Lung (tissue), 17 donors: ENCODE measurements at places on chromosomes 12 and 14. TPM values are rescaled to one million over a fixed set of nuclear protein-coding genes. Genes with fewer than 3 reads are reported as not detected.

DNA sequence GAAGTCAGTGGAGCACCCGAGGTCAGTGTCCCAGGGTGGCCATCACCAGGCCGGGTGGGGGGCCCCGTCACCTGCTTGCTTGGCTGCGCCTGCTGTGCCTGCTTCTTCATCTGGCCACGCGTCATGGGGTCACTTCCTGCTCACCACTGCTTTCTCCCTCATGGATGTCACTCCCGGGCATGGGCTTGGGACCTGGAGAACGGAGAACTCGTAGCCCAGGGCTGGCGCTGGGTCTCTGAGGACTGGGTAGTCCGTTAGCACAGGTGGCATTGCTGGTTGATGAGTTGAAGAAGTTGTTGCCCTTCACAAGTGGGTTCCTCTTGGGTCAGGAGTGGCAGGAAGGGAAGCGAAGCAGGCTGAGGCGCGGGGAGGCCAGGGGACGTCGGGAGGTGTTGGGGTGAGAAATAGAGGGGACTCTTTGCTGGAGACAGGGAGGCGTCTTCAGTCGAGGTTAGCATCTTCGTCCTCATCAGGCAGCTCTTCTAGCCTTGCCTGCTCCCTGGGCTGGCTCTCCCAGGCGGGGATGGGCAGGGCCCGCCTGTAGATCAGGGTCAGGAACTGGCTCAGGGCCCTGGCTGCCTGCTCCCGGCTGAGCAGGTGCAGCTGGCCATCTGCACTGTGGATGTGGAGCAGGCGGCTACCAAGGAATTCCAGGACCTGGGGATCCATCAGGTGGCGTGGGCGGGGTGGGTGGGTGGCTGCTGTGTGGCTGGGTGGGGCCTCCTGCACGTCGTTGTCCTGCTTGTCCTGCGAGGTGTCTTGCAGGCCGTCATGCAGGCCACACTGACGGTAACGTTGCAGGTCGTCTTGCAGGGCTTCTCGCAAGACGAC, 23.0 kb downstream of the RTL1 start:
- no peak for DNase-seq
- H3K4me3 ChIP-seq = no peak overlapping the region
- H3K27me3 ChIP-seq = no peaks in the 10 kb centered on the region
- H3K4me1 ChIP-seq = no peaks in the 10 kb centered on the region
- no peak overlapping the region for H3K27ac ChIP-seq
- H3K36me3 ChIP-seq = no peaks in the 10 kb centered on the region

The GRIP1 gene
- total RNA-seq = 1.3 TPM

DNA sequence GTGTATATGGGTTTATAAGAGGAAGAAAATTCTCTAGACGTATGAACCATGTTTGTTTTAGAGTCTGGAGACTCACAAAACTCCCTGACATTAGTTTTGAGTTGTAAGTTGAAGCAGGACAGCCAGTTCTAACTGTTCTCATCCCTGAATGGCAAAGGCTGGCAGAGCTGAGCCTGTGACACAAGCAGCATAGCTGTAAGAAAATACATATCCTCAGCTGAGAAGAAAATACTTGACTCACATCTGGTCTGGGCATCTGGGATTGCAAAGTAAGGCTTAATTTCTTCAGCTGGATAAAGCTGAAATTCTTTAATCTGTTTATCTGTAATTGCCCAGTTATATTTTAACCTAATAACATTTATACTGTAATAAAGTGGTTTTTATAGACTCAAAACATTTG, 156.3 kb downstream of the PELI2 start:
- no peak overlapping the region for H3K27ac ChIP-seq
- H3K4me3 ChIP-seq = no peak overlapping the region
- no peak for DNase-seq
- H3K36me3 ChIP-seq = no peaks in the 10 kb centered on the region
- H3K27me3 ChIP-seq = no peaks in the 10 kb centered on the region

DNA sequence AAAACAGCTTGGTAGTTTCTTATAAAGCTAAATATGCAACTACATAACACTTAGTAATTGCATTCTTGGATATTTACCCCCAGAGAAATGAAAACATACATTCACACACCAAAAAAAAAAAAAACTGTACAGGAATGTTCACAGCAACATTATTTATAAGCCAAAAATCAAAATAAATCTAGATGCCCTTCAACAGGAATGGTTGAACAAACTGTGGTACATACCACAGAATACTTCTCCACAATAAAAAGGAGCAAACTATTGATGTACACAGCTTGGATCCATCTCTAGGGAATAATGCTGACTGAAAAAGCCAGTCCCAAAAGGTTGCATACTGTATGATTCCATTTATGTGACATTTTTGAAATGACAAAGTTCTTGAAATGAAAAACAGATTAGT, 62.1 kb upstream of the SLC38A4 start:
- no peak overlapping the region for H3K4me3 ChIP-seq
- DNase-seq = no peak
- no peaks in the 10 kb centered on the region for H3K27me3 ChIP-seq
- no peaks in the 10 kb centered on the region for H3K36me3 ChIP-seq
- no peak overlapping the region for H3K27ac ChIP-seq

The ORAI1 gene
- 33.7 TPM for total RNA-seq

The SRRM4 gene
- 0.03 TPM for total RNA-seq

The JKAMP gene
- total RNA-seq = 33.0 TPM

DNA sequence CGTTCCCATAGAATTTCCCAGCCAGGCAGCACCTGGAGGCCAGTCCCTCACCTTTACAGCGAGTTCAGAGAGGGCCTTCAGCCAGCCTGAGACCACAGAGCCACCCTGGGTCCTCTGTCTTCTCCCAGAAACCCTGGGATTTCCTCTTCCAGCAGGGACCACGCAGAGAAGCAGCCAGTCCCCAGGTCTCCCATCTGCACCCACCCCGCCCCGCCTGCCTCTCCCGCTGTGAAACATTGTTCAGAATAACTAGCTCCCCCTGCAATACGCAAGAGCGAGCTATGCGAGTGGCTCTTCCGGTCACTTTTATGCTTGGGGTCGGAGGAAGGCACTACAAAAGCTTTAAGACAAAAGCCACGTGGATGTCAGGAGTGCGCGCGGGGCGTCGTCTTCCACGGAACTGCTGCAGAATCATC, 77.8 kb downstream of the SERPINA3 start:
- peaks cover 4% of the 10 kb centered on the region for H3K27me3 ChIP-seq
- H3K4me3 ChIP-seq = no peak overlapping the region
- no peak overlapping the region for H3K27ac ChIP-seq

GRCh38 chr14:51821822-51822221, 38.6 kb upstream of the GNG2 start:
- peaks cover 12% of the 10 kb centered on the region for H3K4me1 ChIP-seq
- H3K4me3 ChIP-seq = no peak overlapping the region
- DNase-seq = peak; percentile 39
- no peaks in the 10 kb centered on the region for H3K27me3 ChIP-seq
- H3K27ac ChIP-seq = no peak overlapping the region

The ASPG gene
- 4.3 TPM for total RNA-seq

GRCh38 chr12:96886998-96887677, 19.9 kb upstream of the NEDD1 start:
- no peak overlapping the region for H3K27ac ChIP-seq
- no peak overlapping the region for H3K4me3 ChIP-seq
- H3K27me3 ChIP-seq = no peaks in the 10 kb centered on the region
- peaks cover 9% of the 10 kb centered on the region for H3K4me1 ChIP-seq
- DNase-seq = peak; percentile 94

The C1S gene
- total RNA-seq = 291 TPM

- DNase-seq = no peak
- H3K36me3 ChIP-seq = no peaks in the 10 kb centered on the region
- no peaks in the 10 kb centered on the region for H3K27me3 ChIP-seq
- H3K27ac ChIP-seq = no peak overlapping the region
- H3K4me1 ChIP-seq = peaks cover 6% of the 10 kb centered on the region
- H3K4me3 ChIP-seq = no peak overlapping the region
Observed at GRCh38 chr14:56145965-56146364, 27.8 kb downstream of the PELI2 start.

The CLEC7A gene
- total RNA-seq = 50.8 TPM

DNA sequence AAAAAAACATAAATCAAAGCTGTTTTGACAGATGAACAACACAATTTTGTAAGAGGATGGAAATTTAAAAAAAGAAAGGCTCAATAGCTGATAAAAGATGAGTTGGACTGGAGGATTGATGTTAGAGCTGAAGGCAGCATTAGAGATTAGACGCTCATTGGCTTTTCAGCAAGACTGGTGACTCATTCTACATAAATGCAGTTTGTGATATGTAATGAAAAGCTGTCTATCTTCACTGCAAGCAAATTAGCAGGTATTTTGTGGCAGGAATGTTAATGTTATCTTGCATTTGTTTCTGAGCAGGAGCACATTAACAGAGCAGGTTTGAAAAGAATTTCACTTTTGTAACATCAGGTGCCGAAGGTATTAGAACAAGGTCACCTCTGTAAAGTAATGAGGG, 442.7 kb upstream of the NOVA1 start:
- H3K36me3 ChIP-seq = no peaks in the 10 kb centered on the region
- no peaks in the 10 kb centered on the region for H3K4me1 ChIP-seq
- no peak overlapping the region for H3K27ac ChIP-seq

GRCh38 chr12:113221997-113222729, 899 bp downstream of the TPCN1 start:
- H3K4me3 ChIP-seq = peak overlapping the region; percentile 80
- H3K36me3 ChIP-seq = no peaks in the 10 kb centered on the region
- H3K27me3 ChIP-seq = no peaks in the 10 kb centered on the region
- peaks cover 5% of the 10 kb centered on the region for H3K4me1 ChIP-seq
- H3K27ac ChIP-seq = peak overlapping the region; percentile 96

DNA sequence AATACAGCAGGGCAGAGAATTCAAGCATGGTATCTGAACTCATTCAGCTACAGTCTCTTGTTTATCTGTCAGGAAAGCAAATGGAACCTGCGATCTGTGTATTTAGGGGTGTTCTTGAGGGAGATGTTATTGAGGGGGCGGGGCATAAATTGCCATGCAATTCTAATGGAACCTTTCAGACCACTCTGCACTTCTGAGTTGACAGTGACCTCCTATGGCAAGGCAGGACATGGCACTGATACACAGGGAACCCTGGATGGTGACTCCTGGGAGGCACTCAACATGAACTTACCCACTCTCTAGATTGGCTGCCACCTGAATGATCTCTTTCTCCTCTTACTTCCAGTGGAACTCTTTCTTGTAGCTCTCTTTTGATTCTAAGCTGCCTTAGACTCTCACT, 787.3 kb downstream of the VRK1 start:
- no peaks in the 10 kb centered on the region for H3K27me3 ChIP-seq
- DNase-seq = no peak
- no peak overlapping the region for H3K4me3 ChIP-seq
- no peaks in the 10 kb centered on the region for H3K36me3 ChIP-seq

The ESPL1 gene
- total RNA-seq = 2.0 TPM

The KRT5 gene
- total RNA-seq = 19.0 TPM

DNA sequence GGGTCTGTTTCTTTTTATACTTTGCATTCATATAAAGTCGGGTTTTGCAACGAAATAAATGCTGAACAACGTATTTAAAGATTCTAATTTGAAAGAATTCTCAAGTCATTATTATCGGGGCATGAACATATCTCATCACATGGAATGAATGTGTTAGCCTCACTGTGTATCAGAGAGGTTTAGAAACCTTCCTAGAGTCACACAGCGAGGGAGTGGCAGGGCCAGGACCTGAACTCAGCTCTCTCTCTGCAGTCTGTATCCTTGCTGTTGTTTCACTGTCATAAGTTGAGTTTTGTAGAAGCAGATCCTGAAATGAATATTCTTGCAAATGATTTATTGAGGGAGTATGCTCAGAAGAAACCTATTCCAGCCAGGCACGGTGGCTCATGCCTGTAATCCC, 209.2 kb upstream of the NOS1 start:
- no peak overlapping the region for H3K4me3 ChIP-seq
- no peak for DNase-seq
- no peaks in the 10 kb centered on the region for H3K36me3 ChIP-seq

- H3K27me3 ChIP-seq = no peaks in the 10 kb centered on the region
- no peaks in the 10 kb centered on the region for H3K36me3 ChIP-seq
- no peak for DNase-seq
- no peaks in the 10 kb centered on the region for H3K4me1 ChIP-seq
- H3K4me3 ChIP-seq = no peak overlapping the region
Observed at GRCh38 chr14:95943699-95944098, 67.1 kb downstream of the TUNAR start.

The GDF3 gene
- not detected for total RNA-seq

DNA sequence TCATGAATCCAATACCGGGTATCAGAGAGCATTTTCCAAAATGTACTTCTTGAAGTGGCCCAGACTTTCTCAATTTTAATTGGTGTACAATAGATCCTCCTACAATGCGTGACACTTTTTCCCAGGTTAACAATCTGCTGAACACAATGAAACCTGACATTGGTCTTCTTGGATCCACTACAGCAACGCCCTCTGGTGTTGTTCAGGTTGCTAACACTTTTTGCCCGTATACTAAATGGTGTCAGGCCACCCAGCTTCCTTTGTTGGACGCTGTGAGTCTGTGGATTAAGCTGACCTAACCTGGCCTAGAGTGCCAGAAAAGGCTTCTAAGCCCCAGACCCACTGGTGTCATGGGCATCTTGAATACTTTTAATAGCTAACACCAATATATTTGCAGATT, 89.2 kb downstream of the KCNK10 start:
- H3K4me1 ChIP-seq = no peaks in the 10 kb centered on the region
- DNase-seq = no peak
- no peak overlapping the region for H3K4me3 ChIP-seq
- H3K36me3 ChIP-seq = no peaks in the 10 kb centered on the region
- H3K27me3 ChIP-seq = no peaks in the 10 kb centered on the region

The COL2A1 gene
- 8.7 TPM for total RNA-seq

- no peak for DNase-seq
- no peaks in the 10 kb centered on the region for H3K27me3 ChIP-seq
- H3K4me1 ChIP-seq = no peaks in the 10 kb centered on the region
Observed at GRCh38 chr12:103401421-103401820, 94.3 kb downstream of the C12orf42 start.

GRCh38 chr12:10716704-10717315, 6.3 kb downstream of the YBX3 start:
- H3K4me1 ChIP-seq = peaks cover 11% of the 10 kb centered on the region
- DNase-seq = peak; percentile 20
- H3K27ac ChIP-seq = peak overlapping the region; percentile 62
- H3K27me3 ChIP-seq = no peaks in the 10 kb centered on the region

DNA sequence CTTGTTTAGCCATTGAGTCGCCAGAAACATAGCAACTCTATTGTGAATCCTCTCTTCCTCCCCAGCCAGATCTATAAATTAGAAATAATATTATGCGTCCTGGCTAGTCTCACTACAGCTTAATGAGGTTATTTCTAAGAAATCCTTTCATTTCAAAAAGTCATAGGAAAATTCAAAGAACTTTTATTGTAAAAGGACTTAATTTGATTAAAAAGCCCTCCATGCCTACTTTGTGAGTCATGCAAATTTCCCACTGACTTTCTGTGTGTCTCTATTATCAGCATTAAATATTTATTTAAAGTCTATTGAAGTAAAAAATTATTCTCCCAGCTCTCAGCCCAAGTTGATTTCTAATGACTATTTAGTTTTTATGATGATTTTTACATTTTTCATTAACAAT, 160.7 kb downstream of the PHLDA1 start:
- no peak overlapping the region for H3K4me3 ChIP-seq
- DNase-seq = no peak
- no peaks in the 10 kb centered on the region for H3K4me1 ChIP-seq
- H3K36me3 ChIP-seq = no peaks in the 10 kb centered on the region
- H3K27me3 ChIP-seq = no peaks in the 10 kb centered on the region

- DNase-seq = no peak
- no peak overlapping the region for H3K4me3 ChIP-seq
- no peaks in the 10 kb centered on the region for H3K36me3 ChIP-seq
- no peaks in the 10 kb centered on the region for H3K4me1 ChIP-seq
- H3K27ac ChIP-seq = no peak overlapping the region
- no peaks in the 10 kb centered on the region for H3K27me3 ChIP-seq
Observed at GRCh38 chr14:28652782-28653181, 113.8 kb upstream of the FOXG1 start.

GRCh38 chr12:124509676-124510300, 57.6 kb downstream of the NCOR2 start:
- no peaks in the 10 kb centered on the region for H3K36me3 ChIP-seq
- H3K27me3 ChIP-seq = no peaks in the 10 kb centered on the region
- DNase-seq = no peak
- H3K27ac ChIP-seq = peak overlapping the region; percentile 76
- peaks cover 58% of the 10 kb centered on the region for H3K4me1 ChIP-seq
- no peak overlapping the region for H3K4me3 ChIP-seq
